ENCODE measurements at places on chromosomes 5 and 9. TPM values are rescaled to one million over a fixed set of nuclear protein-coding genes. Genes with fewer than 3 reads are reported as not detected.

- peak; percentile 88 for ATAC-seq
Measured at GRCh38 chr5:148849461-148849860, 23.1 kb downstream of the ADRB2 start.

- ATAC-seq = no peak
Measured at GRCh38 chr5:178525906-178526732, 64.1 kb downstream of the COL23A1 start.

GRCh38 chr5:139861889-139862207, 66.2 kb downstream of the PSD2 start:
- ATAC-seq = no peak

DNA sequence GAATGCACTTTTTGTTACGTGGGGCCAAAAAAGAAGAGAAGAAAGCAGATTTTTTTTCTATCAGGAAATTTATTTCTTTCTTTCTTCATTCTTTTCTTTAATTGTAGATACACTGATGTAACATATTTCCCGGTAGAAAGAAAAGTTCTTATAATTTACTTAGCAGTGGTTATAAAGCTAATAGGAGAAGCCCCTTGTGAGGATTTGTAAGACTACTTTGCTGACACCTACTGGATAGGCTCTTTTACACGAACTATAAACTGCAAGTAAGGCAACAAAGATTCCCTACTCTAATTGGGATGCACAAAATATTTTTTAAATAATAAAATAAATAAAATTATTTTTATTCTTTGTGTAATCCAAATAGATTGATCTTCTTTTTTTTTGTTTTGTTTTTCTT, 284.4 kb downstream of the DNAH5 start:
- ATAC-seq = no peak

DNA sequence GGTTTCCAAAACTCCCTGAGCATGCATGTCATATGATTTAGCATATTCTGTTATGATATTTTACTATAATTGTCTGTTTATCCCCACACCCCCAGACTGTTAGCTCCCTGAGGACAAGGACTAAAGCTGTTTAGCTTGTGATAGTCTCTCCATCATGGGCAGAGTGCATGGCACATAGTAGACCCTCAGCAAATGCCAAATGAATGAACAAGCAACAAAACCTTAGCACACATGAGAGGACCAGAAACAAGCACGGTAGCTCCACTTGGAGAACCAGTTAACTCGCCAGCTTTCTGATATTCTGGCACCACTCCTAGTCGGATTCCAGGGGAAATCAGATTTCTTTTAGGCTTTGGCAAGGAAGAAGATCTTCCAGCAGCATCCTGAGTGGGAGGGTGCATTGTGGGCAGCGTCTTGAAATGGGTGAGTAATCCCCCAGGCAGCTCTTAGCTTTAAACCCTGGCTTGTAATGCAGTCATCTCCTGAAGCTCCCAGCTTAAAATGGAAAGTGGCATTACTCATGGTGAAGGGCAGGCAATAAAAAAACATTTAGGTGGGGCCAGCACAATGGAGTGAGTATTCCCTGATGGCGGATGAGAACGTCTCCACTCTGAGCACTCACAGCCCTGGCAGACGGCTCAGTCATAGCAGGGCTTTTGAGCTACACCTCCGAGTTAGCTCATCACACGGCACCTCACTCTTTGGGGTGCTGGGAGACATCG, 41.1 kb downstream of the FGF1 start:
- ATAC-seq = peak; percentile 96

The GPR151 gene
- total RNA-seq = not detected

The TLX3 gene
- total RNA-seq = not detected

The BSPRY gene
- 37.6 TPM for total RNA-seq
